ENCODE measurements at places on chromosomes 4 and X.

DNA sequence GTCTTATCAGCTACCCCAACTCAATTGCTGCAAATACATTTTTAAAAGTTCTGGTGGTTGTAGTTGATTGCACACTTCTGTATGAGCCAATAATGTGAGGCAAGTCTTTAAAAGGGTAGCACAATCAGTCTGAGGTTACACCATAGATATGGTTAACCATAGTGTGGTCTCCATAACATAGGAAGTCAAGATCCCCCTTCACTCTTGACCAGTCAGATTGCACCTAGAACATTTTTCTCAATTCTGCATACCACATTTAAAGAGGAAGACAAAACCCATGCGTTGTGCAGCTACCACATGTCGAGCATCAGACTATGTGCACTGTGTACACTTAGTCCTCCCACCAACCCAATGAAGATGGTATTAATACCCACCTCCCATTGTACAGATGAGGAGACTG lies 26.5 kb upstream of the CYBB start:
- DNase-seq = no peak

DNA sequence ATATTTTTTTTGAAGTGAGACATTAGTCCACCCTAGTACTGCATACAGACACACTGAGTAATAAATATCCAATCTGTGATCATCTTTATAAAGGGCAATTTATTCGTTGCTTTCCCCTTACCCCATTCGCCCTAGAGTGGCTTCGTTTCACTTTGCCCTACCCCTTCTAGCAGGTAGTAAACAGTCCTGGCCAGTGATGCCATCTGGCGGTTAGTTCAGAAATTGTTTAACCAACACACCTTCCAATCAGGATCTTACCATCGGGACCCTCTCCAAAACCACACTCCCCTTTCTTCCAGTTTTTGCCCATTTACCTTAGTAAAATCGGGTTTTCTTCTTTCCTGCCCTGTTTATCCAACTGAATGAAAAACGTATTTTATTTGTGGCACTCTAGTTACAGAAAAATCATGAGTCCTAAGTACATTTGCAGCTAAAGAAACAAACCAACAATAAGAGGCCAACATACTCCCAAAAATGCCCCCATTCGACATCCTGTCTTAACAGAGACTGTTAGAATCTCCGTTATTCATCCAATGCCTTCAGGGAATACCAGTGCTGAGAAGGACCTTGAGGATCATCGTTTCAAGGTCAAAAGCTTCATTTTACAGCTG lies 2.2 kb downstream of the PPA2 start:
- DNase-seq = peak; percentile 47

DNA sequence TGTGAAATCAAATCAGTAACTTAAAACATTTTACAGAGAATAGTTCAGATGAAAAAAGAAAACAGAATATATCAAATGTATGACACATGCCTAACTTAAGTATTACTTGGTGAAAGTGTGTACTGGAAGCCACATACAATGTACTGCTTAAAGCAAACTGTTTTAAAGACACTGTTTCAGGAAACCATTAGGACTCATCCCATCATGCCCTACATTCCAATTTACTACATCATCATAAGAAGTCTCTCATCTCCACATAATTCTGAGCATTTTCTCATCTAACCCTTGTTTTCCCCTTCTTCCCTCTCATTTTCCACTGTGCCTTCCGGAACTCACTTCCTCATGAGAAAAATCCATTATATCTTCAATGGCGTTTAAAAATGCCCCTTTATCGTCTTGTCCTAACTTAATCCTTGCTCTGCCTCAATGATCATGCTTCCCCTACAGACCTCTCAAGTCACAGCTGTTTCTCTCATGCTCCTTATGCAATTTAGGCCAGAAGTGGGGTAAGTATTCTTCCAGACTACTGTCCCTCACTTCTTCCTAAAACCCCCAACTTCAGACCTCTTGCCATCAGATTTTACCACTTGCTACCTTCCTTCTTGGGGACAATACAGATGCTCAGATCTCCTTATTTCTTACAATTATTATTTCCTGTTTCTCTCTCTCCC lies 26.8 kb upstream of the FGF5 start:
- DNase-seq = no peak

DNA sequence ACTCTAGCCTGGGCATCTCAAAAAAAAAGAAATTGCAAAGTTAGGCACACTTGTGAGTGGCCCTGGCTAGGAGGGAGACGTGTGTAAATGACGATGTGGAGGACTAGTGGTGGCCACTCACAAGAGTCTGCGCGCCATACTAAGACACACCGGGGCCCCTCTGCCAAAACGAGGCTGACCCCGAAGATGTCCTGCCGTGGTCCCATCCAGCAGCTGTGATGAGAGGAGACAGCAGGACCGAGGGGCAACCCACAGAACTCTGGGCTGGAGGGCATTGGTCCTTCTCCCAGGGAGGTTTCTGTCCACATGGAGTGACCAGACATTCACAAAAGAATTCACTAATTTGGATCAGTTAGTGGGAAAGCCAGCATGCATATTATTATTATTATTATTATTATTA lies 47.4 kb downstream of the NOP14 start:
- no peak for DNase-seq

DNA sequence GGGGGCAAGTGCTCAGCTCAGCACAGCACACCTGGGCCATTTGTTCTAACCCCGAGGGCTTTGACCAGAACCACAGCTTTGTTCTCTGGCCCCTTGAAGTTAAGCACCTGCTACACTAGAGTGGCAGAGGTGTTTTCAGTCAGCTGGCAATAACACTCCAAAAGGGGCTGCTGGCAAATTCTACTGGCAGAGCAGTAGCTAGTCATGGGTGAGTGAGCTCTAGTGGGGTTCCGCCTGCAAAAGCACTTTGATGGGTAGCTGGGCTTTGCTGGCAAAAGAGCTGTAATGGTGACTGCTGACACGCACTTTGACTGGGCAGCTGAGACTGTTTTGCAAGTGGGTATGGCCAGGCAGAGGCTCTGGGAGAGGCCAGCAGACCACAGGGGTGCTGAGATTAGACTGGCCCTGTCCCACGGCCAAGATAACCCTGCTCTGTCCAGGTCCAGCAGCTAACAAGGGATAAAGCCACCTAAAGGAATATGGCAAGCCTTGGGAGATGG lies 65.2 kb upstream of the TENT5D start:
- DNase-seq = no peak

DNA sequence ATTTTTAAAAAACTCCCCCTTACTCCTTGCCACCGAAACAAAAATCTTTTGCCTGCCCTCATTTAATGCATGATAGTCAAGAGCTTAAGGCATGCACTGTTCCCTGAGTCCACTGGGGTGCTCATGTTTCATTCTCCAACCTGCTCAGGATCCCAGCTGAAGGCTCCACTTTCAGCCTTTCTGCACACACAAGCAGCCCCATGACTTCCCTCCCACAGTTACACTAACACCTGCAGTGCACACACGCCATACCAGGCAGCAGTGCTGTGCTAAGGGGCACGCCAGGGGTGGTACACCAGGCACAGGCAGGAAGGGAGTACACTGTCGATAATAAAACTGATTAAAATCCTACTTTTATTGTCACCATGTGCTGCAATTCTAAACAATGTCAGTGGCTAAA lies 385.2 kb downstream of the BMPR1B start:
- DNase-seq = no peak

DNA sequence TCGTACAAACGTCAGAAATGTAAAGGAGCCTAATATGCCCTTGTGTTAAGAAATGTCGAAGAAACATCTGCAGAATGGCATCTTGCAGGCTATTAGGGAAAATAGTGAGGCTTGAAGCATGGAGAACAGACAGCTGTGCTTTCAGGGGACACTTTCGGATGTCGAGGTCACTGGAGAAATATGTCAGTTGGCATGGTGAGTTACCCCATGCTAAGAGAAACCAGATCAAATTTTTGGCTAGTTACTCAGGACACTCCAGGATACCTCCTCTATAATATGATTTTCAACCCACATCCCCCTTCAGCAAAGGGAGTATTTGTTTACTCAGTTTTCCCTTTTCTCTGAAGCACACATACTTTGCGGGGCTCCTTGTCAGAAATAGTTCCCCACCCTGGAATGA lies 171.4 kb downstream of the GPC3 start:
- DNase-seq = no peak

GRCh38 chr4:139988863-139989765 lies 164.9 kb downstream of the MAML3 start:
- peak; percentile 80 for DNase-seq

DNA sequence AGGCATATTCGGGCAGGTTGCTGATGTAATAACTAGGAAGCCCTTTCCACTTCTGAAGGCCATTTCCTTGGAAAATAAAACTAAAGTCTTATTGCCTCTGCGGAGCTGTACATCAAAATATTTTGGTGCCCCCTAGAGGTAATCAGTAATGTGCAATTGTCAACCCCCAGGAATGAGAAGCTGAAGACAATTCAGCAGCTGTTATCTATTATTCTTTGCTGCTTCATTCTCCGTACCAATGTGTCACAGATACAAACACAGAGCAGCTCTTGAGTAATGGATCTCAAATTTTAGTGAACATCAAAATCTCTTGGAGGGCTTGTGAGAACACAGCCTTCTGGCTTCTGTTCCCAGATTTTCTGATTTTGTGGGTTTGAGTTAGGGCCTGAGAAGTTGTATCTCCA lies 3.5 kb upstream of the SLIT2 start:
- peak; percentile 2 for DNase-seq
